Tibial nerve (tissue), 4 donors: ENCODE measurements at places on chromosomes 12 and 14. TPM values are rescaled to one million over a fixed set of nuclear protein-coding genes. Genes with fewer than 3 reads are reported as not detected.

DNA sequence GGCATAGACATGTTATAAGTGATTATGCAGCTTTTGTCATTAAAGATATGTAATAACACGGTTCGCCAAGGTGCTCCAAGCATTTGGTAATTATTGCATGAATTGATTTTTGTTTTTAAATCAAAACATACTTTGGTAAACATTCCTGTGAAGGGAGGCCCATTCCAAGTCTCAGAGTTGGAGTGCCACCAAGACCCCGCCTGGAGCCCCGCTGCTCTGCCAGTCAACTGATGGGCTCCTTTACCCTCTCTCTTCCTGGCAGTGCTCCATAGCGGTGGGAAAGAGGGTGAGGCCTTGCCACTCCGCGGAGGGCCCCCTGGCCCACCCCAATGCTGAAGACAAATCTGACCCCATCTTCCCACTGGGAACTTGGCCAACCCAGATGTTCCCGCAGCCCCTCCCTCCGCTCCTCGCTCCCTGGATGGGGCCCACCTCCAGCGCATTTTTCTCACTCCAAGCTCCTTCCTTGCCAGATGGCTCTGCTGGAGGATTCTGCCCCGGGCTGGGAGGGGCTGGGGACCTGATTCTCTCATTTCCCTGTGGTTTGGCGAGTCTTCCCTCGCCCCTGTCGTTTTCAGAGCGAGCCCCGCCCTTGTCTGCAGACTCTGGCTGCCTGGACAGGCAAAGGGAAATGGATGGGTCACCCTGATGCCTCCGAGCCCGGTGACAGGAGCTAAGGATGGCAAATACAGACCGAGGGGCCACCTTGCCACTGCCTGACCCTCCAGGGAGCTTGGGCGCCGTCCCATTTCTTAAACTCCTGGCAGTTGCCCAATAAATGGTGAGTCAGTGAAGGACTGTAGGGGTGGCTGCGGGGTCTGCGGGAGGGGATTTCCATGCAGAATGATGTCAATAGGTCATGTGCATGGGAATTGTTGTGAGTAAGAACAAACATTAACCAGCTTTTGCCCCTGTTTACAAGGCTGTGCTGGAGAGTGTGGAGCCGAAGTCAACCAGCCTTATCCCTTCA lies 9.2 kb upstream of the PAPLN start:
- peak; percentile 47 for DNase-seq

KRT79 gene
- total RNA-seq = 3.9 TPM

GRCh38 chr14:34020014-34020413 lies 69.1 kb upstream of the EGLN3 start:
- DNase-seq = peak; percentile 40

NINJ2 gene
- 8.6 TPM for total RNA-seq

- DNase-seq = no peak
Measured at GRCh38 chr12:3453990-3454680, 36.9 kb upstream of the PRMT8 start.

DNA sequence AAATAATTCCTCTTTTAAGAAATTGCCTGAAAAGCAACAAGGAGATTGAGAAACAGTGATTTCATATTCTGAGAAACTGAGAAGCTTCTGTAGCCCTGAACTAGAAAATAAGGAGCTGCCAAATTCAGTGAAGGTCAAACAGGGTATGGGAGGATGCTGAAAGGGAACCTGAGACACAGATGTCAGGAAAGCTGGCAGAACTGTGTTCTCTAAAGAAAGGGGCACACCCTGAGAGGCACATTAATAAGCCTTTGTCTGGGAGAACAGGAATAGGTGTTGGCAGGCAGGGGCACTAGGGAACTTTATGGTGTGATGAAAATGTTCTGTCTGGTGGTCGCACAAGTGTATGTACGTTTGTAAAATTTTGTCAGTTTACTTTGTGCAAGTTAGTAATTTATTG lies 29.6 kb downstream of the VRK1 start:
- no peak for DNase-seq
